Panc1 (cell line): ENCODE measurements at places on chromosomes 12 and 14. TPM values are rescaled to one million over a fixed set of nuclear protein-coding genes. Genes with fewer than 3 reads are reported as not detected.

DNA sequence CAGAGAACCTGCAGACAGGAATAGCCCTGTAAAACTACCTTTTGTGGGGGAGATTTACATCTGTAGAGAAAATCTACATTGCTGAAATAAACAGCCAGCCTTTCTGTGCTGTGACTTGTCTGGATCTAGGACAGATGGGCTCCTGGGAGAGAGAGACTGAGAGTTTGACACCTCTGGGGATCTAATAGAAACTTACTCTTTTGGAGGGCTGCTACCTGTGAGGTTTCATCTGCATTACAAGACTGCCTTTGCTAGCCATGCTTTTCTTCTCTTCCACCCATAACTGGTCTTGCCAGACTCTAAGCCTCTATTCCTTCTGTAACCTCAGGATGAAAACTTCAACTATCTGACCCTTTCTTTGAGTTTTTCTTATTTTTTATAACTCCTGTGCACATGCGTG is 452.6 kb downstream of the ZFP36L1 start:
- DNase-seq: no peak
- no peaks in the 10 kb centered on the region for H3K4me1 ChIP-seq
- no peak overlapping the region for H3K27ac ChIP-seq
- H3K27me3 ChIP-seq: no peaks in the 10 kb centered on the region
- no peaks in the 10 kb centered on the region for H3K36me3 ChIP-seq
- no peak overlapping the region for H3K4me3 ChIP-seq

DNA sequence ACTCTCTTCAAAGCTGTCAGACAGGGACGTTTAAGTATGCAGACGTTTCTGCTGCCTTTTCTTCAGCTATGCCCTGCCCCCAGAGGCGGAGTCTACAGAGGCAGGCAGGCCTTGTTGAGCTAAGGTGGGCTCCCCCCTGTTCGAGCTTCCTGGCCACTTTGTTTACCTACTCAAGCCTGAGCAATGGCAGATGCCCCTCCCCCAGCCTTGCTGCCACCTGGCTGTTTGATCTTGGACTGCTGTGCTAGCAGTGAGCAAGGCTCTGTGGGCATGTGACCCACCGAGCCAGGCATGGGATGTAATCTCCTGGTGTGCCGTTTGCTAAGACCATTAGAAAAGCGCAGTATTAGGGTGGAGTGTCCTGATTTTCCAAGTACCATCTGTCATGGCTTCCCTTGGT is 900.4 kb upstream of the MDGA2 start:
- H3K4me3 ChIP-seq: no peak overlapping the region
- H3K27me3 ChIP-seq: no peaks in the 10 kb centered on the region
- no peaks in the 10 kb centered on the region for H3K4me1 ChIP-seq
- H3K36me3 ChIP-seq: no peaks in the 10 kb centered on the region

- H3K27me3 ChIP-seq: no peaks in the 10 kb centered on the region
- no peak overlapping the region for H3K4me3 ChIP-seq
- no peaks in the 10 kb centered on the region; the same call in 1 of the 2 replicates for H3K36me3 ChIP-seq
- no peak overlapping the region for H3K27ac ChIP-seq
- H3K4me1 ChIP-seq: peaks cover 9% of the 10 kb centered on the region
Measured at GRCh38 chr12:8911606-8912268, 2.6 kb upstream of the PHC1 start.

DNA sequence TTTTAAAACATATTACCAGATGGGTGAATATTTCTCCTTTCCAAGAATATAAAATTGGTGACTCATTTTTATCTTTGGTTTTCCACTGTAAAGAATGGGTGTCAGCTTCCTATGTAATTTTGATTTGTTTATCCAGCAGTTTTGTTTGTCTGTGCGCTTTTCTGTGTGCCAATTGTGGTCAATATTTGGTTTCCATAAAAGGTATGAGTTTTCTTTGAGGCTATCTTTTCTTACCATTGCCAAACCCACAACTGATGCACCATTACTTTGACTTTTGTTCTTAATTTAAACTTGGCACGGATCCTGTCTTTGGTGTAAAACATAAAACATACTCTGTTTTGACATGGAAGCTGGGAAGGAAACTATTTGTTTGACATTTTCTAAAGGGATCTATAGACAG is 78.8 kb upstream of the NAV3 start:
- no peak for DNase-seq
- no peak overlapping the region for H3K4me3 ChIP-seq
- no peak overlapping the region for H3K27ac ChIP-seq
- H3K4me1 ChIP-seq: no peaks in the 10 kb centered on the region
- no peaks in the 10 kb centered on the region for H3K36me3 ChIP-seq
- no peaks in the 10 kb centered on the region for H3K27me3 ChIP-seq

DNA sequence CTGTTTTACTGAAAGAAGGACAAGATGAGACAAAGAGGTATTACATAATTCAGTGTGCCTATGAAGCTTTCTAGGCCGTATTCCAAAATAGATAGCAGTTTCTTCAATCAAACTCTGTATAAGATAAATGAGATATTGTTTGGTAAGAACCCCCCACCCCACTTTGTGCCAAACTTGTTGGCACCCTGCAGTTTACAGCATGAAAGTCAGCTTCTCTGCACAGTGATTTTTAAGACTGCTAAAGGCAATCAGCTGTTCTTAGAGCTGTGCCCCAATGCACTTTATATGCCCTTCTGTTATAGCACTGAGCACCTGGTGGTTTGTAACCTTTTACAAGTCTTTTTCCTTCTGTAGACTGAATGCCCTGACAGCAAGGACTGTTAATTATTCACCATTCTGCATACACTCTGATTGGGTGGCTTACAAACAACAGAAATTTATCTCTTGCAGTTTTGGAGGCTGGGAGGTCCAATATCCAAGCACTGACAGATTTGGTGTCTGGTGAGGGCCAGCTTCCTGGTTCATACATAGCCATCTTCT is 76.7 kb downstream of the ANO4 start:
- no peak overlapping the region for H3K4me3 ChIP-seq
- no peaks in the 10 kb centered on the region for H3K27me3 ChIP-seq
- no peaks in the 10 kb centered on the region; the same call in 1 of the 2 replicates for H3K36me3 ChIP-seq
- no peak overlapping the region for H3K27ac ChIP-seq
- DNase-seq: no peak
- H3K4me1 ChIP-seq: no peaks in the 10 kb centered on the region

- H3K36me3 ChIP-seq: no peaks in the 10 kb centered on the region
- no peak overlapping the region for H3K27ac ChIP-seq
- no peak overlapping the region for H3K4me3 ChIP-seq
- no peak for DNase-seq
Measured at GRCh38 chr14:65431951-65432350, 19.4 kb downstream of the FUT8 start.

- H3K27ac ChIP-seq: no peak overlapping the region
- H3K4me3 ChIP-seq: no peak overlapping the region
- no peaks in the 10 kb centered on the region for H3K27me3 ChIP-seq
- no peak for DNase-seq
- H3K4me1 ChIP-seq: no peaks in the 10 kb centered on the region
- H3K36me3 ChIP-seq: peaks cover 4% of the 10 kb centered on the region; the same call in 1 of the 2 replicates
Measured at GRCh38 chr14:67680121-67680602, 5.7 kb upstream of the VTI1B start.

DNA sequence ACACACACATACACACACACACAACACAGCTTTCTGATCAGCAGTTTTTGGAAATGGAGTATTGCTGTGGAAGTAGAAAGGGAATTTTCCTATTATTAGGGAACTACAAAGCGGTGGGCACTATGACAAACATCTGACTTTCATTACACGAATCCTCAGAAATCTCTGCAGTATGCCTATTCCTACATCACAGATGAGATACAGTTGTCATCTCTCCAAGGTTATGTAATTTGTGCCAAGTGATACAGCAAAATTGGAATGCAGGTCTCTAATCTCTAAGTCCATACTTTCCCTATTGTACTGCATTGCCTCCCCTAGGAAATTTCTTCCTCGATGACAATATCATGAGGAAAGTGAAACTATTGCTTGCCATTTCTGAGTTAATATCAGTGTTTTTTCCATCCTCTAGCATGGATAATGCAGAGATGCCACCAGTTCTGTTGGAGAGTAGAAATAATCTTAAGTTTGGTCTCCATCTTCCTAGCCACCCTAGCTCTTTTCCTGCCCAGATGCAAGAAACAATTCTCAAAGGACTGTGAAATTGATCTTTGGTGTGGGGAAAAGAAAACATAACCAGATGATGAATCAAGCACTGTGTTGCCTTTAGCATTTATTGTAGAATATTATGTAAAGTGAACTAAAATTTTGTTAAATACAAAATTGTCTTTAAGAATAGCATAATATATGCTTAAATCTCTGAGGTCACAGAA is 94.7 kb downstream of the ERGIC2 start:
- no peaks in the 10 kb centered on the region for H3K4me1 ChIP-seq
- no peak overlapping the region for H3K27ac ChIP-seq
- no peaks in the 10 kb centered on the region for H3K27me3 ChIP-seq
- H3K36me3 ChIP-seq: no peaks in the 10 kb centered on the region

- H3K4me3 ChIP-seq: no peak overlapping the region
- no peak for DNase-seq
- H3K36me3 ChIP-seq: no peaks in the 10 kb centered on the region; the same call in 1 of the 2 replicates
- peaks cover 5% of the 10 kb centered on the region for H3K27me3 ChIP-seq
- no peaks in the 10 kb centered on the region for H3K4me1 ChIP-seq
Measured at GRCh38 chr14:52060080-52060479, 8.8 kb downstream of the NID2 start.

DNA sequence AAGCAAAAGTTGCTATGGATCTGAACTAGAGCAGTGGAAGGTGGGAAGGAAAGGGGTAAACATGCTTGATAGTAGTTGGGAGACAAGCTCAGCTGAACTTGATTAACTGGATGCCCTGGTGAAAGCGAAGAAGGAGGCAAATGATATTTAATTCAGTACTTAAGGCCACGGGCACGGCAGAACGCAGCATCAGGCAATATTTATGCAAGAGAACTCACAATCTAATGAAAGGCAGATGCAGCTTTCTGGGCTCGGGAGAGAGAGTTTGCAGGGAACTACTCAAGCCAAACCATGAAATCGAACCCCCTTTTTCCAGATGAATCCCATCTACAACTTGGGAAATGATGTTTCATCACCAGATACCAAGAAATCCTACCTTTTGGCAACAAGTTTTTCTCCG is 3.5 kb upstream of the CNIH1 start:
- 0 out of 2 replicates have a peak, but pooled peaks cover 4% of the 10 kb centered on the region for H3K4me1 ChIP-seq
- no peaks in the 10 kb centered on the region for H3K27me3 ChIP-seq
- no peak overlapping the region for H3K27ac ChIP-seq
- DNase-seq: no peak
- H3K36me3 ChIP-seq: peaks cover 5% of the 10 kb centered on the region; the same call in 1 of the 2 replicates

GRCh38 chr12:24821691-24822090 is 127.2 kb downstream of the BCAT1 start:
- H3K27ac ChIP-seq: no peak overlapping the region
- no peak for DNase-seq
- no peaks in the 10 kb centered on the region for H3K4me1 ChIP-seq
- no peak overlapping the region for H3K4me3 ChIP-seq
- no peaks in the 10 kb centered on the region for H3K27me3 ChIP-seq

DNA sequence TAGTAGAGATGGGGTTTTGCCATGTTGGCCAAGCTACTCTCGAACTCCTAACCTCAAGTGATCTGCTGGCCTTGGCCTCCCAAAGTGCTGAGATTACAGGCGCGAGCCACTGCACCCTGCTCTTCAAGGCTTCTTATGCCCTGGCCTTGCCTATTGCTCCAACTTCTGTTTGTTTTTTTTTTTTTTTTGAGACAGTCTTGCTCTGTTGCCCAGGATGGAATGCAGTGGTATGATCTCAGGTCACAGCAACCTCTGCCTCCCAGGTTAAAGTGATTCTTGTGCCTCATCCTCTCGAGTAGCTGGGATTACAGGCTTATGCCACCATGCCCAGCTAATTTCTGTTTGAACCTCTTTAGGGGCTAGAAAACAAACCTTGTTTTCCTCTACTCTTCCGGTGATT is 6.0 kb upstream of the ABCD4 start:
- H3K27me3 ChIP-seq: no peaks in the 10 kb centered on the region
- DNase-seq: no peak

- no peak overlapping the region for H3K27ac ChIP-seq
- H3K4me1 ChIP-seq: peaks cover 30% of the 10 kb centered on the region
- no peak overlapping the region for H3K4me3 ChIP-seq
- DNase-seq: no peak
- H3K27me3 ChIP-seq: no peaks in the 10 kb centered on the region
- no peaks in the 10 kb centered on the region for H3K36me3 ChIP-seq
Measured at GRCh38 chr12:116595186-116595585, 36.0 kb downstream of the MAP1LC3B2 start.

DNA sequence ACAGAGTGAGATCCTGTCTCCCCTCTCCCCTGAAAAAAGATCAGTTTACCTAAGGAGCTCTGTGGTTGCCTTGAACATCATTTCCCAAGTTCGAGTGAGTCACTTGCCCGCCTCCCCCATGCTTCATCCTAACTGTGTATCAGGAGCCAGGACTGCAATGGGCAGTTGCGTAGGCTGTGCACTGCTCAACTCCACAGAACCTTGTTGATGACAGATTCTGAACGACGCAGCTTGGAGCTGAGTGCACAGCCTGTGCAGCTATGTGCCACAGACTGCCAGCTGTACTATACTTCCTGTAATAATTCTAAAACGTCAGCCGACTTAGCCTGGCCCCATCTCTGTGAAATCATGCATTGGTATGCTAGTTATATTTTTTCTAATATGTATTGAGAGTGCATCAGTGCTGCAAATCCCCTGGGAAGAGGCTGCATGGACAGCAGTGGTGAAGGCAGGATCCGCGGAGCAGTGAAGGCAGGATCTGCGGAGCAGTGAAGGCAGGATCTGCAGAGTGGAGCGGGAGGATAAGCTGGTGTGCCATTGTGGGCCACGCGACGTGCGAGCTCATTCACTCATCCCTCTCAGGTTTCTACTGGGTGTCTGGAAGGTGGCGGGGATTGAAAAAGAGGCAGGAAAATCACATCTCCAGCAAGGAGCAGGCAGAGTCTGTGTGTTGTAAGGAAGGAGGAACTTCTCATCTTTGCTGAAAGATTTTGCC is 80.8 kb downstream of the GALNT9 start:
- H3K4me1 ChIP-seq: no peaks in the 10 kb centered on the region
- H3K4me3 ChIP-seq: no peak overlapping the region
- no peak for DNase-seq
- H3K36me3 ChIP-seq: no peaks in the 10 kb centered on the region
- H3K27me3 ChIP-seq: no peaks in the 10 kb centered on the region

- DNase-seq: peak; percentile 30
- H3K4me3 ChIP-seq: peak overlapping the region; percentile 86
- peaks cover 12% of the 10 kb centered on the region; the same call in 1 of the 2 replicates for H3K36me3 ChIP-seq
Measured at GRCh38 chr12:57521525-57522010, 1.1 kb upstream of the MBD6 start.

The LRRC43 gene
- 1.5 TPM for total RNA-seq

The SLCO1C1 gene
- not detected for total RNA-seq

The GPRC5D gene
- total RNA-seq: not detected

The LAG3 gene
- 2.7 TPM for total RNA-seq

The ANO6 gene
- total RNA-seq: 120 TPM

The TPPP2 gene
- total RNA-seq: not detected

The KCNA1 gene
- total RNA-seq: not detected

The B4GALNT3 gene
- total RNA-seq: 2.3 TPM
